ENCODE measurements at places on chromosomes 5 and 9. TPM values are rescaled to one million over a fixed set of nuclear protein-coding genes. Genes with fewer than 3 reads are reported as not detected.

The CETN3 gene
- total RNA-seq, result 6.5 TPM

The ENHO gene
- total RNA-seq, result not detected

The GPR21 gene
- total RNA-seq, result 1.1 TPM

The WWC1 gene
- total RNA-seq, result 3.6 TPM

The TAL2 gene
- total RNA-seq, result not detected

The GBGT1 gene
- total RNA-seq, result 5.8 TPM

The MYOT gene
- not detected for total RNA-seq

The SLCO6A1 gene
- total RNA-seq, result not detected

The ROR2 gene
- total RNA-seq, result 26.4 TPM

The IL13 gene
- total RNA-seq, result 0.24 TPM

The RFESD gene
- 1.5 TPM for total RNA-seq

The ADGRD2 gene
- total RNA-seq, result not detected
